ENCODE measurements at places on chromosomes 2 and 18.

DNA sequence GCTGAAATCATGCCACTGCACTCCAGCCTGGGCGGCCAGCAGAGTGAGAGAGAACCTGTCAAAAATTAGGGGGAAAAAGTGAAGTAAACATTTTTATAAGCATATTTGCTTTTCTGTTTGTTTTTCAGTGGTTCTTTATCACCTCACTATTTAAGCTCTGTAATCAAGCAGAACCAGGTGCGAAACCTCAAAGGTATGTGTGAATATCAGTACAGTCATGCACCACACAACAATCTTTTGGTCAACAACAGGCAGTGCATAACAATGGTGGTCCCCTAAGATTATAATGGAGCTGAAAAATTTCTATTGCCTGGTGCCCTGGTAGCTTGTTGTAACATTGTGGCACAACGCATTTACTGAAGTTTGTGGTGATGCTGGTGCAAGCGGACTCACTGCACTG lies 167.4 kb upstream of the STON1 start:
- no peaks in the 10 kb centered on the region for H3K27me3 ChIP-seq
- no peak overlapping the region for H3K27ac ChIP-seq
- H3K36me3 ChIP-seq: peaks cover 27% of the 10 kb centered on the region
- H3K4me3 ChIP-seq: no peak overlapping the region
- no peaks in the 10 kb centered on the region for H3K4me1 ChIP-seq
- DNase-seq: no peak

GRCh38 chr2:9297156-9297555 lies 90.5 kb downstream of the ASAP2 start:
- H3K4me3 ChIP-seq: no peak overlapping the region

GRCh38 chr2:241617431-241618154 lies 19.4 kb downstream of the THAP4 start:
- no peaks in the 10 kb centered on the region for H3K27me3 ChIP-seq
- no peak for DNase-seq
- H3K4me3 ChIP-seq: peak overlapping the region; percentile 67
- peaks cover 11% of the 10 kb centered on the region for H3K4me1 ChIP-seq
- no peaks in the 10 kb centered on the region for H3K36me3 ChIP-seq

- H3K36me3 ChIP-seq: no peaks in the 10 kb centered on the region
- H3K4me3 ChIP-seq: peak overlapping the region; percentile 14
- H3K4me1 ChIP-seq: peaks cover 42% of the 10 kb centered on the region
Observed at GRCh38 chr2:226837787-226838603, 2.1 kb downstream of the RHBDD1 start.

DNA sequence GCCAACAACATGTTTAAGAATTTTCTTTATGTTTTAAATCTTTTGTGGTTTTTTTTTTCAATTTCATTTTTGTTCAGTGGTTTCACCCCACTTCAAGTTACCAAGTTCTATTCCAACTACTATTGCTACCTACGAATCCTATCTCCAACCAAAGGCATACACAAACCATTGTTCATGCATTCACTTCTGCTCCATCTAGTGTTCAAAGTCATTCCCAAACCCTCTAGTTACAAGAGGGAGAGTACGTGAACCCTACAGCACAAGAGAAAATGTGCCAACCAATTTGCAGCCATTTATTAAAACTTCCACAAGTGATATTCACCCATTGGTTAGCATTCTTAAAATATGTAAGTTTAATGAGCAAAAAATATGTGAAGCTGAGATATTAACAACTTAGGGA lies 295.1 kb upstream of the KYNU start:
- no peaks in the 10 kb centered on the region for H3K36me3 ChIP-seq
- no peak for DNase-seq
- no peak overlapping the region for H3K27ac ChIP-seq
- H3K4me3 ChIP-seq: no peak overlapping the region

DNA sequence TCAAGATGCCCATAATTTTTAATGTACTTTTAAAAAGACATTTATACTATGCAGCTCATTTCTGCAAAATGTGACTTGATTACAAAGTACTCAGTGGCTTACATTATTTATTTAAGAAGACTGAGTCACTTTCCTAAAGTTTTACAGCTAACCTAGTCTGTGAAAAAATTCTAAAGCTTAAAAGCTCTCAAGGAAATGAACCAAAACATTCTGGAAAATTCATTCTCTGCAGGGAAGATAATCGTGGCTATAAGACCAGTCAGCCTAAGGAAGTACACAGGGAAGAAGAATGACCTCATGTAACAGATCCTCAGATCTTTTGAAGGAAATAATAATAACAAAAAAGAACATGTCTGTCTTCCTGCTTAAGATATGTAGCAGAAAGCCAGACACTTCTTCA lies 232.1 kb upstream of the STK17B start:
- no peak overlapping the region for H3K4me3 ChIP-seq
- H3K4me1 ChIP-seq: no peaks in the 10 kb centered on the region
- DNase-seq: no peak

DNA sequence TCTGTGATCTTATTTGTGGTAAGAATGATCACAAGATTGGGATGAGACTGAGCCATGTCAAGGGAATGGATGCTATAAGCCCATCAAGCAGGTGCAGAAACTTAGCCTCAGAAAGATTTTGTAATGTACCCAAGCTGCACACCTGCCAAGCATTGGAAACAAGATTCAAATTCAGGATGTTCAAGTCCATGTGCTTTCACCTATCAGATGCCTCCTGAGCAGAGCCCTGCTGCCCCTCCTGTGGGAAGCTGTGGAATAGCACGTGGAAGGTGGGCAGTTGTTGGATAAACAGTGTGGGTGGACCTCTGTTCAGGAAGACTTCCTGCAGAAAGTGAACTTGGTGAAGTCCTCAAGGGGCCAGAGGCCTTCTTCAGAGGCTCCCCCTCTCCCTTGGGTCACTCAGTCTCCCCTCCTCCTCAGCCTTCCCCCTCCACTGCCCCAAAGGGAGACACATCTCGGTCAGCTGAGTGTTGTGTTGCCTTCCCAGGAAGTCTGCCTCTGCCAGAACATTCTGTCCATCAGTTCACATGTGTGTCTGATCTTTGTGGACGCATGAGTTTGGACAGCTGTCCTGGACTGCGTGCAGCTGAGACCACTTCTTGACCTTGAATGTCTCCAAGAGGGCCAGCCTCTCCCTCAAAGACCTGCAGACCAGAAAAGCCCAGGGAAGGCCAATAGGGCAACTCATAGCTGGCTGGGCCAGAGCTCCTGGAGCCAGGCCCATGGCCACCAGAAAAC lies 186.1 kb downstream of the INHBB start:
- H3K4me3 ChIP-seq: no peak overlapping the region
- H3K4me1 ChIP-seq: no peaks in the 10 kb centered on the region
- no peaks in the 10 kb centered on the region for H3K36me3 ChIP-seq
- no peak for DNase-seq
- no peaks in the 10 kb centered on the region for H3K27me3 ChIP-seq
- H3K27ac ChIP-seq: no peak overlapping the region

- peak; percentile 59 for DNase-seq
- H3K4me1 ChIP-seq: peaks cover 31% of the 10 kb centered on the region
- peak within 1 kb of the TSS; percentile 83 for H3K27ac ChIP-seq
- no peaks in the 10 kb centered on the region for H3K36me3 ChIP-seq
- no peaks in the 10 kb centered on the region for H3K27me3 ChIP-seq
Observed at GRCh38 chr2:37671009-37671815, at the start of gene CDC42EP3. Gene CDC42EP3 (minus strand): TSS chr2:37671642. CDS start chr2:37646587, 25,055 bp downstream.

GRCh38 chr18:76721207-76721996 lies 101.0 kb upstream of the ZNF236 start:
- peaks cover 40% of the 10 kb centered on the region for H3K4me1 ChIP-seq
- H3K36me3 ChIP-seq: no peaks in the 10 kb centered on the region
- no peak overlapping the region for H3K27ac ChIP-seq

DNA sequence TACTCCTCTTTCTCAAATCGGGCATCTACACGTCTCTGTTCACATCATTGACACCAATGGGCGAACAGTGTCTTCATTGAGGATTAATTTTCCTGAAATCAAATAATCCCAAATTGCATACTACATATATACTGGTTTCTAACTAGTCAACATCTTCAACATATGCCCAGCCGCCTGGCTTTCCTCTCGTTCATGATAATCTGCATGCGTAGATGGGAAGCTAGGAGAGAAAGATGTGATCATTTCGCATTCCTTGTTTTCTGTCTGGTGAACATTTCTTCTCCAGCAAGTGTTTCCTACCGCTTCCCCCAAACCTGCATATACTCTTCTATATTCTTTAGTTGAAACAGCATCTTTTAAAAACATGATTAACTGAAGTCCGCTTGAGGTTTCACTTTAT lies 7.4 kb downstream of the TWIST2 start:
- H3K4me3 ChIP-seq: no peak overlapping the region
- H3K36me3 ChIP-seq: no peaks in the 10 kb centered on the region
- no peak for DNase-seq
- H3K27ac ChIP-seq: no peak overlapping the region
- no peaks in the 10 kb centered on the region for H3K4me1 ChIP-seq

DNA sequence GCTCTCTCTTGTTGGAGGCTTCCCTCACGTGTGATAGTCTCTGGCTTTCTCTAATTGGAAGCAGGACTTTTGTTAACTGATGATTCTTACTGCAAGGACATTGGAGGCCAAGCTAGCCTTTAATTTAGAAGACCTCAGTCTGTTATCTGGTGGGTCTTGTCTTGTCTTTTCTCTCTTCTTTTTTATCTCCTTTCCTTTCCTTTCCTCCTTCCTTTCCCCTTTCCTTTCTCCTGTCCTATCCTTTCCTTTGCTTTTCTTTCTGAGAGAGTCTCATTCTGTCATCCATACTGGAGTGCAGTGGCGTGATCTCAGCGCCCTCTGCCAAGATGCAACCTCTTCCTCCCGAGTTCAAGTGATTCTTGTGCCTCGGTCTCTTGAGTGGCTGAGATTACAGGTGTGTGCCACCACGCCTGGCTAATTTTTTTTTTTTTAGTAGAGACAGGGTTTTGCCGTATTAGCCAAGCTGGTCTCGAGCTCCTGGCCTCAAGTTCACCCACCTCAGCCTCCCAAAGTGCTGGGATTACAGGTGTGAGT lies 18.1 kb downstream of the CCNYL1 start:
- H3K4me3 ChIP-seq: no peak overlapping the region
- H3K4me1 ChIP-seq: no peaks in the 10 kb centered on the region
- DNase-seq: no peak
- no peaks in the 10 kb centered on the region for H3K27me3 ChIP-seq

DNA sequence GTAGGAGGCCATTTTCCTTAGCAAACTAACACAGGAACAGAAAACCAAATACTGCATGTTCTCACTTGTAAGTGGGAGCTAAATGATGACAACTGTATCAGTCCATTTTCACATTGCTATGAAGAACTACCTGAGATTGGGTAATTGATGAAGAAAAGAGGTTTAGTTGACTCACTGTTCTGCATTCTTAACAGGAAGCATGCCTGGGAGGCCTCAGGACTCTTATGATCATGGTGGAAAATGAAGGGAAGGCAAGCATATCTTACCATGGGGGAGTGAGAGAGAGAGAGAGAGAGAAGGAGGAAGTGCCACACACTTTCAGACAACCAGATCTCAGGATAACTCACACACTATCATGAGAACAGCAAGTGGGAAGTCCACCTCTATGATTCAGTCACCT lies 105.3 kb downstream of the PARD3B start:
- no peaks in the 10 kb centered on the region for H3K36me3 ChIP-seq
- no peak overlapping the region for H3K27ac ChIP-seq
- no peaks in the 10 kb centered on the region for H3K27me3 ChIP-seq
- no peaks in the 10 kb centered on the region for H3K4me1 ChIP-seq
- no peak overlapping the region for H3K4me3 ChIP-seq
- DNase-seq: no peak

- no peak overlapping the region for H3K27ac ChIP-seq
- no peaks in the 10 kb centered on the region for H3K36me3 ChIP-seq
- no peak for DNase-seq
- H3K4me3 ChIP-seq: no peak overlapping the region
- H3K4me1 ChIP-seq: no peaks in the 10 kb centered on the region
Observed at GRCh38 chr18:8232791-8233190, 376.4 kb upstream of the RAB12 start.

GRCh38 chr2:148303161-148303560 lies 282.3 kb downstream of the MBD5 start:
- H3K27me3 ChIP-seq: no peaks in the 10 kb centered on the region
- H3K4me1 ChIP-seq: no peaks in the 10 kb centered on the region
- no peak for DNase-seq
- no peaks in the 10 kb centered on the region for H3K36me3 ChIP-seq
- no peak overlapping the region for H3K27ac ChIP-seq

- H3K4me1 ChIP-seq: peaks cover 3% of the 10 kb centered on the region
- no peaks in the 10 kb centered on the region for H3K27me3 ChIP-seq
- DNase-seq: no peak
- no peak overlapping the region for H3K27ac ChIP-seq
- H3K36me3 ChIP-seq: peaks cover 48% of the 10 kb centered on the region
- no peak overlapping the region for H3K4me3 ChIP-seq
Observed at GRCh38 chr2:10048501-10049171, 5.3 kb downstream of the KLF11 start.

DNA sequence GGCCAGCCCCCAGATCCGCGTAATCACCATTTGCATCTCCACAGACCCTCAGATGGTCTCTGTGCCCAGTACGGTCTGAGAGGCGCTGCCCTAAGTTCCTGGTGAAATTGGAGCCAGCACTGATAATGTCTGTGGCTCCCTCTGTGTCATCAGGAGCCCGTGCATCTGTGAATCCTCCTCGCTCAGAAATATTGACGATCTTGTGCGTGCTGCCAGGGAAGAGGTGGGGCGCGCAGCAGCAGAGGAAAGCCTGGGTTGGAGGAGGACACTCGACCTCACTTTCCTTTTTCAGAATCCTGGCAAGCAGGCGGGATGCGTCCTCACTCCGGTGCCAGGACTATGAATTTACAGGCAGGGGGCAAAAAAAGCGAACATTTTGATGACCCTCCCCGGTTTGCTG lies 686.1 kb upstream of the SALL3 start:
- no peaks in the 10 kb centered on the region for H3K4me1 ChIP-seq
- no peaks in the 10 kb centered on the region for H3K27me3 ChIP-seq

- H3K36me3 ChIP-seq: no peaks in the 10 kb centered on the region
- no peaks in the 10 kb centered on the region for H3K4me1 ChIP-seq
- H3K4me3 ChIP-seq: no peak overlapping the region
- no peak overlapping the region for H3K27ac ChIP-seq
- DNase-seq: no peak
Observed at GRCh38 chr18:8937160-8938094, 165.1 kb upstream of the NDUFV2 start.

- no peak for DNase-seq
- no peaks in the 10 kb centered on the region for H3K27me3 ChIP-seq
- no peak overlapping the region for H3K4me3 ChIP-seq
- no peaks in the 10 kb centered on the region for H3K36me3 ChIP-seq
- H3K4me1 ChIP-seq: no peaks in the 10 kb centered on the region
- no peak overlapping the region for H3K27ac ChIP-seq
Observed at GRCh38 chr2:39649511-39649910, 16.2 kb upstream of the TMEM178A start.

DNA sequence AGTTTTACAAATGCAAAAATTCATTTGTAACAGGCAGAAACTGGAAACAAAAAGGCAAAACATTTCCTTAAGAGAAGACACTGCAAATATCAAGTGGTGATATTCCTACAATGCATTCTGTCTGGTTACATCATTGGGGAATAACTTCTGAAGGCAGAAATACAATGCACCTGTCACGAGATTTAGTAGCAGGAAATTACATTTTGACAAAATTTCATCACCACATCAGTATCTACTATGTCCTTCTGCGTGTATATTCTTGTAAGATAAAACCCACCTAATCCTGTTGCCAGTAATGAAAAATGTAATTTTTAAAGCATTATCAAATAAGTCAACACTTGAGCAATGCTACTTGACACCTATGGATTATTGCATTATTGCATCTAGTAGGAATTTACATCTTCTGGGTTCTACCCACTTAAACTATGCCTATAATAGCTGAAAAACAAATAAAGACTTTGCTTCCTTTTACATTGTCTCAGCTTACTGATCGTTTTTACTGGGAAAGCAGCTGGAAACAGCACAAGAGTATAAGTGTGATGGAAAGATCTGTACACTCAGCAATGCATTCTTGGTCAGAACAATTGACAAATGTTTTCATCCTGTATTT lies 59.5 kb downstream of the IRS1 start:
- no peaks in the 10 kb centered on the region for H3K36me3 ChIP-seq
- H3K27ac ChIP-seq: no peak overlapping the region
- no peaks in the 10 kb centered on the region for H3K27me3 ChIP-seq
- H3K4me1 ChIP-seq: no peaks in the 10 kb centered on the region

Measured in effector memory CD4-positive, alpha-beta T cell (primary cell).